ENCODE measurements at places on chromosomes 5 and 9.

DNA sequence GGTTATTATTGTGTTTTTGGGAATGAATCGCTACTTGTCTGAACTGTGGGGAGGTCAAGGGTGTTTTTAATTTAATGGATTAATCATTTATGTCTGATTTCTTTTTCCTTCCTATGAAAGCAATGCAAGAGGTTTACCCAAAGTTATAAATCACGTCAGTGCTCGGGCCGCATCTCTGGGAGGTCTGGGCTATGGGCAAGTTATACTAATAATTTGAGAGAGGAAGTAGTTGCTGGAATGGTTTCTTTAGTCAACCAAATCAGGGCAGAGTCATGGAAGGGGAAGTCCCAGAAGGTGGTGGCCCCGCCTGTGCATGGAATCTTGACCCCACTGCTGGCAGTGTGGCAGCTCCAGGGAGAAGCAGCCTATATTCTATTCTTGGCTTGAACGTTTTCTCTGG is 180.2 kb downstream of the HSPA4 start:
- no peak for DNase-seq

- DNase-seq, result no peak
Observed at GRCh38 chr5:34584165-34584564, 72.0 kb upstream of the RAI14 start.

- no peak for DNase-seq
Observed at GRCh38 chr9:129901993-129902739, 66.9 kb downstream of the USP20 start.

DNA sequence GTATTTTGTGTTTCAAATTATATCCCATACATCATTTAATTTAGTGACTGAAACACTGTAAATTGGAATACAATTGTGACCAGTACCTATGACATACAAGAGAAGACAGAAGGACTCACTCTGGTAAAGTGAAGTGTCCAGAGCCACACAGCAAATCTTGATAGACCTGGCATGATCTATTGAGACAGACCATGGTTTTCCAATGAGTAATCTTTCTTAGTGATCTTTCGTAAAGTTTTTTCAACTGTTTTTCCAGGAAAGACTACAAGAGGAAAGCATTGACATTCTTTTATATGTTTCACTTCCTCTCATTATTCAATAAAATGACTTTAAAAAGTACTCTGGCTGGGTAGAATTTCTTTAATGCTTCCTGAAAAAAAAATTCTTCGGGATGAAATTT is 43.3 kb upstream of the ALDH1A1 start:
- DNase-seq, result no peak

GRCh38 chr5:81856948-81857928 is 106.3 kb upstream of the SSBP2 start:
- DNase-seq, result no peak

- no peak for DNase-seq
Observed at GRCh38 chr9:136192289-136193126, 12.4 kb downstream of the LHX3 start.

- peak; percentile 36 for DNase-seq
Observed at GRCh38 chr5:174910245-174910737, 185.9 kb downstream of the MSX2 start.

DNA sequence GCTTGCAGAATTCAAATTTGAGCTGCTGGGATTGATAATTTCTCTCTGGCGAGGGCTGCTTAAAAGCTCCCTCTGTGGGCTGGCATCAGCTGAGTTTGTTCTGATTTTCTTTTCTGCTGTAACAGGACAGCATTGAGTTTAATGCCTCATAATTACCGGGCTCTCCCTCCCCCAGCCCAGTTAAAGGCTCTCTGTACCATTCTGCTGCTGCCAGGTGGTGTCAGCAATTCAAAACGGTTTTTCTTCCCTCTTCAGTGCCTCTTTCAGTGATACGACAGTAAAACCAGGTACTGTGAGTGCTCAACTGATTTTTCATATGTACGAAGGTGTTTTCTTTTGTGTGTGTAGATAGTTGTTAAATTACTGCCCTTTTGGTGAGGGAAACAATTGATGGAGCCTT is 509.3 kb upstream of the CTNND2 start:
- DNase-seq, result no peak

- no peak for DNase-seq
Observed at GRCh38 chr9:79346350-79347020, 225.3 kb upstream of the TLE4 start.

DNA sequence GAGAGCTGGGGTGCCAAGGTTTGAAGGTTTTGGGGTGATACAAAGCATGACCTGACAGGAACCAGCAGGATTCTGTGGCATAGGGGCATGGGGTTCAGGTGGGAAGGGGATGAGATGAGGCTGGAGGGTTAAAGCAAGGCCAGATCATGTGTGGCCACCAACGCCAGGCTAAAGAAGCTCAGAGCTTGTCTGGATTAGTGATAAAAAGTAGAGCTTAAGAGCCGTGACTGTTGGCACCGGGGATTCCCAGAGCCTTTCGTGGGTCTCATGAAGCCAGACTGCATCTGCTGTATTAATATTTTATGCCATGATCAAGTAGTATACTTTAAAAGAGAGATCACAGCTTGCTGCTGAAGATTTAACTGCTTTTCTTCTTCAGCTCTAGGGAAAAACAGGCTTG is 8.5 kb upstream of the GSN start:
- DNase-seq, result no peak

GRCh38 chr9:127093319-127094020 is 29.0 kb downstream of the ANGPTL2 start:
- no peak for DNase-seq

DNA sequence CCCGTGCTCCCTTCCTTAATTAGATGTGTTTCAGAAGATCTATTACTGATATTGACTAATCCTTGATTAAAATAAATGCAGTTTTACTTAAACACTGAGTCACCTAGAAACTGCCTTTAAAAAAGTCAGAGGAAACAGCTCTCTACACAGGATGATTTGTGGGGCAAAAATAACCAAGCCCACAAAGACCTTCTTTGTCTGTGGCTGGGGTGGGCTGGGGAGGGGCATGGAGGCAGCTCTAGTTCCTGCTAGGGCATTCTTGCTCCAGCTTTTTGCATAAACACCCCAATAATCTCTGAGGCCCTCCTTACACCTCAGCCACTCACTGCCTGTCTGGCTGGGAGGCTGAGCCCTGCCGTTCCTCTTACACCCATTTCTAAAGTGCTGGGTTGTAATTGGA is 227.6 kb upstream of the DAP start:
- DNase-seq, result no peak

DNA sequence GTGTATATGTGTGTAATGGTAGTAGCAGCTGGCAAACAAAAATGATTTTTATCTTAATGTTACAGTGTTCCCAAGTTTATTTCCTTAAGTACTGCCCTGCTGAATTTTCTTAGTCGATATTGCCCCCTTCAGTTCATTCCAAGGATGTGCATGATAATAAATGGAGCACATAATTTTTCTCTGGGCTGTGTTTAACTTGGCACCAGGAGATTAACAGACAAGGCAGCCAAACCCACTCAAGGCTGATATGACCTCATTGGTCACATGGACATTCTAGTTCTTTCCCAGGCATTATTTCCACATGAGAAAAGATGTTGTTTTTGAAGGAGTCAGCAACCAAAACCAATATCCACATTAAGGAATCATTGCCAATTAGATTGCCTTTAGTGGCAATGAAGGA is 61.8 kb downstream of the COX7C start:
- DNase-seq, result no peak

DNA sequence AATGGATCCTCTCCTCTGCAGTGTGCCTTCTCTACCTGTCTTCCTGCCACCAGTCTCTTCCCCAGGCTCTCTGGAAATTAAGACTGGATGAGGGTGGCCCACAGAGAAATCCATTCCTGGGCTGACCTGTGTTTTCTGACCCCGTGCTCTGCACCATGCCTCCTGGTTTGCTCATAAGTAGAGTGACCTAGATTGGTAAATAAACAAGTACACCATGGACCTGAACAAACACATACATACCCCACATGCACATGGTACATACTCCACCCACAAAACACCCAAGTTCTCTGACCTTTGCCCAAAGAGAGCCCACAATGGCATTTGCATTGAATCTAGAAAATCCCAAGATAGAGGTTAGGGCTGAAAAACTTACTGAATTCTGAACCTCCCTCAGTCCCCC is 77.5 kb upstream of the PLPP6 start:
- DNase-seq, result no peak

DNA sequence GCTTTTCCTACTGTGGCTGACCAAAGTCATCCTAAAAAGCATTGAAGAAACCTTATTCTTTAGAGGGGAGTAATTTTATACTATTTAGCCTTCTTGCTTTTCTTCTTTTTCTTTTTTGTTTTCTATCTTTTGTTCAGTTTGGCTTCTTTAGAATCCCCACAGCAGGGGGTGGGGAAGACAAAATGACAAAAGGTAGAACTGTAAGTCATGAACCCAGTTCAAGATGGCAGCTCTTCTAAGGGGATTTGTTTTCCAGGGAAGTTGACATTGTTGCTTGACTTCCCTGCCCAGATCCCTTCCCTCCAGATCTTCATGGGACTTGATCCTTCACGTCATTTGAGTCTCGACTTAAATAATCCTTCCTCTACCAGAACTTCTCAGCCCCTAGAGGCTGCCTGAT is 692.4 kb upstream of the DMAC1 start:
- DNase-seq, result no peak

DNA sequence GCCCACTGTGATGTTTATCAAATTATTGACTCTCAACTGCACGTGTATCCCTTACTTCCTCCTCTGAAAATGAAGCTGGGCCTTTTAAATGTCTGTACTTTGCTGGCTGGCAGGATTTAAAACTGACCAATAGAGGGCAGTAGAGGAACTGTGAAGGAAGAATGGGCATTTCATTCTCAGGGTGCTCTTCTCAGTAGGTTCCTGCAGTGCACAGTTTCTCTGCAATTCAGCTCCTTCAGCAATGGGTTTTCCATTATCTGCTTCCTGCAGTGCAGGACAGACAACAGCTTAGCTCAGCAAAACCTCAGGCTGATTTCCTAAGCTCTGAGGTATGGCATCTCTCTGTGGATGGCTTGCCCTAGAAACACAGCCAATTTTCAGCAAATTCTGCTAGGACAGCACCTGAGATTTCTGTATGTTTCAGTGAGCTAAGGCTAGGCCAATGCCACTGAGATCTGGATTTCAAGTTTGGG is 298.4 kb upstream of the PRDM9 start:
- DNase-seq, result no peak

- no peak for DNase-seq
Observed at GRCh38 chr9:84310883-84311282, 29.7 kb downstream of the SLC28A3 start.

GRCh38 chr5:79573983-79574890 is 38.0 kb upstream of the TENT2 start:
- DNase-seq, result no peak

DNA sequence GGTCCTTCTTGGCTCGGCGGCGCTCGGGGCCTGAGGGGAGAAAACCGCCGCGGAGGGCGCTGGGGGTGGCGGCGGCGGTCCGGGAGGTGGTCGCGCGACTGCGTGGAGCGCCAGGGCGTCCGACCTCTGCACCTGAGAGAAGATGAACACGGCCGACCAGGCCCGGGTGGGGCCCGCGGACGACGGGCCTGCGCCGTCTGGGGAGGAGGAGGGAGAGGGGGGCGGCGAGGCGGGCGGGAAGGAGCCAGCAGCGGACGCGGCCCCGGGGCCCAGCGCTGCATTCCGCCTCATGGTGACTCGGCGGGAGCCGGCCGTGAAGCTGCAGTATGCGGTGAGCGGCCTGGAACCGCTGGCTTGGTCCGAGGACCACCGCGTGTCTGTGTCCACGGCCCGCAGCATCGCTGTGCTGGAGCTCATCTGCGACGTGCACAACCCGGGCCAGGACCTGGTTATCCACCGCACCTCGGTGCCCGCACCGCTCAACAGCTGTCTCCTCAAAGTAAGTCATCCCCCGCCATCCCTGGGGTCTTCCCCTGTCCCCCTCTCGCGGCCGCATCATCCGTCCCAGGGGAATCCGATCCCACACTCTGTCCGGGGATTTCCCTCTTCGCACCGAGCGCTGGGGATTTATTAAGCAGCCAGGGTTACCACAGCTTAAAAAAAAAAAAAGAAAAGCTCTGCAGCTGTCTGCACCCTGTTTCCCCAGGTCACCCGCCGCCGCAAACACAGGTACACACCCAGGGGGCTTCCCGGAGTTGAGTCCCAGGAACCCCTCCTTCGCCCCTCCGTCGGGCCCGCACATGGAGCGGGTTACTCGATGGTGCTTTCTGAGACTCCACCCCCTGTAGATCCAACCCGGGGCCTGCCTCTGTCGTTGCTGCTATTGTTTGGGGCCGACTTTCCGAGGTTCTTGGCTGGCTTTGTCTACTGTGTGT is at the start of gene GTF3C4:
GTF3C4 (plus strand) TSS at position 8 of the 935 bp plus-strand sequence; CDS start at position 143, 135 bp downstream.
- peak; percentile 17 for DNase-seq

DNA sequence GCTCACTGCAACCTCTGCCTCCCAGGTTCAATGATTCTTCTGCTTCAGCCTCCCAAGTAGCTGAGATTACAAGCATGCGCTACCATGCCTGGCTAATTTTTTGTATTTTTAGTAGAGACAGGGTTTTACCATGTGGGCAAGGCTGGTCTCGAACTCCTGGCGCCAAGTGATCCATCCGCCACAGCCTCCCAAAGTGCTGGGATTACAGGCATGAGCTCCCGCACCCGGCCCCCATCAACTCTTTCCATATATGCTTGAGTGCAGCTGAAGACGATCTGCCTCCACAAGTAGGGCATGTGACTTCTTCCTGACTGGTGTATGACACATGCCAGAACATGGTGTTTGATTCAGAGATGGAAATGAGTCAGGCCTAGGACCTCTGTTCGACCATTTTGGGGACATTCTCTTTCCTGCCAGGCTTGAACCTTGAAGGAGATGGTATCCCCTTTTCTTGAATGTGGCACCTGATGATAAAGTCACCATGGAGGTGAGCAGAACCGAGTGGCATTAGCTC is 7.5 kb upstream of the CNOT6 start:
- no peak for DNase-seq

- no peak for DNase-seq
Observed at GRCh38 chr5:74282490-74282889, 358.0 kb downstream of the ENC1 start.

- DNase-seq, result no peak
Observed at GRCh38 chr5:104345222-104346016, 782.8 kb upstream of the NUDT12 start.

DNA sequence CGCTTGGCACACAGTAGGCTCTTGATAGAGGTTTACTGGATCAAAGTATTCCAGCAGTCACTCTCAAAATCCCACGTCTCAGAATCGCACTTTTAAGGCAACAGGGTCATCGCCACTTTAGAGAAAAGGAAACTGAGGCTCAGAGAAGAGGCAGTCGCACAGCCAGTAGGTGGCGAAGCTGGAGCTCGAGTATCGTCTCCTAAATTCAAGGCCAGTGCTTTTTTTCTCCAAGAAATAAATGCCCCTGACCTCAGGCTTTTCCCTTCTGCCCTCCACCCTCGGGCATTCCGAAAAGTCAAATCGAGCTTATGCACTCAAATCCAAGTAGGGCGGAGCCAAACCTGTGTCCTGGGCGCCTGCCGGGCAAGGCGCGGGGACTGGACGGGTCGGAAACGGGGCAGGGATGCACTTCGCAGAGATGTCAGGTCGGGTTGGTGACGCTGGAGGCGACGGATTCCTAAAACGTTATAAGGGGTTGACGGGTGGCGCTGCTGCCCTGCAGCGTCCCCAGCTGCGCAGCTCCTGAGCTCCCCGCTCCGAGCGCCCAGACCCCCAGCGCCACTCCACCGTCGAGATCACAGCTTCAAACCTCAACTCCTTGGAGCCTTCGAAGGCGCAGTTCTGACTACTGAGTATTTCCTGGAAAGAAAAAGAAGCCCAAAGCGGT is 4.7 kb upstream of the FOXB2 start:
- no peak for DNase-seq

- DNase-seq, result no peak
Observed at GRCh38 chr9:6426117-6426516, 13.1 kb downstream of the UHRF2 start.

Measured in activated T-cell treated with anti-CD3 and anti-CD28 coated beads for 4 hours (primary cell).